Stimulated activated CD4-positive, alpha-beta T cell treated with anti-CD3 and anti-CD28 coated beads, Interleukin-2, amount 100 ng/mL, for 24 hours (primary cell): ENCODE measurements at places on chromosomes 7 and 10.

GRCh38 chr10:70772627-70773026, 12.6 kb downstream of the TBATA start:
- DNase-seq, result no peak

DNA sequence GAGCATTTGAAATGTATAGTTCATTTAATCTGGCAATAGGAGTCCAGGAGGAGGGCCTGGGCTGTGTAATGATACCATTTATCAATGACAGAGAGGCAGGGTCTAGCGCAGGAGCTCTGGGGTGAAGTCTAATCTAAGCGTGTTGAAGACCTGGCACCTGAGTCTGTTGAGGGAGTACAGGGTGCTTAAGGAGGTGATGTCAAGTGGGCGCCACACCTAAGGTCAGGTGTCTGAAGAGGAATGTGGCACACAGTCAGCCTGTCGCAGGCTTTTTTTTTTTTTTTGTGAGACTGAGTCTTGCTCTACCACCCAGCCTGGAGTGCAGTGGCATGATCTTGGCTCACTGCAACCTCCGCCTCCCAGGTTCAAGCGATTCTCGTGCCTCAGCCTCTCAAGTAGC, 2.3 kb downstream of the LLCFC1 start:
- no peak for DNase-seq

- no peak for DNase-seq
Measured at GRCh38 chr7:147523056-147523455, 1067.5 kb upstream of the C7orf33 start.

DNA sequence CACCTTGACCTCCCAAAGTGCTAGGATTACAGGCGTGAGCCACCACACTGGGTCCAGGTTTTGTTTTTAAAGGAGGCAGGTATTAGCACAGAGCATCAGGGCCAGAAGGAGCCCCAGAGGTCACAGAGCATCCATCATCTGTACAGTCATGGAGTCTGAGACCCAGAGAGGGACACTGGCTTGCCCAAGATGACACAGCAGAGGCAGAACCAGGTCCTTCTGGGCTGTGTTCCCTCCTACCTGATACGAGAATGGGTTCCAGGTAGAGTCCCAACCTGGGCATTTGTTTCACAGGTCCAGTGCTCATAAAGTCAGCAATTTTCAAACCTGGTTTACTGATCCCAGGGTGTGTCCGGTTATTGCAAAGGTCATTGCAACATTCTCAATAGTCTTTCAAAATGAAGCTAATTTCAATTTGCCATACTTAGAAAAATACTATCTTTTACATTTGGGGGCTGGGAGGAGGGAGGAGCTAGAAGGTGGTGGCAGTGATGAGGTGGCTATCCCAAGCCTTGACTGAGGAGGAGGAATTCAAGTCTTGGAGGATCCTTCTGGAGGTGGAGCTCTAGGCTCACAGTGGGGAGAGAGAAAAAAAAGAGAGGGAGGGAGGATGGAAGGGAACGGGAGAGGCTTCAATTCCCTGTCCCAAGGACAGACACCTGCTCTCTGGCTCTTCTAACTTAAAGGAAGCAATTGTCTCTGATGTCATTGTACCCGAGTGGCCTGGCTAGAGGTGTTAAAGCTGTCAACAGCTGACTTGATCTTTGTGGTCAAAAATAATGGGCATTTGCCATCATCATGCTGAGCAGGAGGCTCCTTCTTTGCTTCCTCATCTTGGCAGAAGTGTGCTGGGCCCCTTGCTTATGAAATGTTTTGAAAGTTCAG, 8.1 kb downstream of the MXI1 start:
- DNase-seq, result no peak

DNA sequence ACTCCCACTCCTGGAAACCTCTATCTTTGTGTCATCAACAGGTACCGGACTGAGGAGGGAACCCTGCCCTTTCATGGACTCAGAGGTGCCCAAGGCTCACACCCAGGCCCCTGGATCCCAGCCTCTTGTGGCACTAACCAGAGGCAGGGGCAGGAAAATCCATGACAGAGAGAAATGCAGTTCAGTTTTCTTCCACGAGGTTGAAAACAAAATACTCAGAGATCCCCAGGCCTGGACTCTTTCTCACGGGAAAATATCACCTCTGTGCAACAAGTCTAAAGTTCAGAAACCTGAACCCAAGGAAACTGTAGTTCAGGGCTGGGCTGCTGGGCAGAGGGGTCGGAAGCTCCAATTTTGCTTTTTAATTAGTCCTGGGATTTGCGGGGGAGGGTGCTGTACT, 21.4 kb upstream of the OPN4 start:
- DNase-seq, result no peak

GRCh38 chr10:19071946-19072345, 23.3 kb downstream of the MALRD1 start:
- DNase-seq, result no peak

DNA sequence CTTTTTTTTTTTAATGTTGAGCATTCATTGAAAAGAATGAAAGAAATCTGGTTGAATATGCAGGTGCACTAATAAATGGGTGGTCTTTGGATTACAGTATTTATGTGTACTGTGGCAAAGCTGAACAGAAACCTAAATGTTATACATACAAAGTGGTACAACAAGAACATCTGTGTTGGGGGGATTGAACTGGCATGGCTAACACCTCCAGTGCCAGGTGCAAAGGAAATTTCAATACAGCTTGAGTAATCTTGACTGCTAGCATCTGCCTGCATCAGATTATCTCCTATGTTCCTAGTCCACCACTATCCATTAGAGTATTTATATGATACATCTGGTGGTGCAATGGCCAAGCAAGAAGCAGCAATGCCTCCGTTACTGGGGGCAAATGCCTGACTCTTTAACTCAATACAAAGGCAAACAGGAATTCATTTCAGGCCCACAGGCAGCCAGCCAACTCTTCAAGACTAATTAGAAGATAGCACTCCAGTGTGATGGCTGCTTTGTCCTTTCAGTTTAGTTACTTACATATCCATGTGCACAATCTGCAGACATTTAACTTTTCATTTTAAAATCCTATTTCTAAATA, 220.5 kb upstream of the ETV1 start:
- DNase-seq, result no peak

- DNase-seq, result no peak
Measured at GRCh38 chr7:140670343-140670935, 2.3 kb upstream of the ADCK2 start.

GRCh38 chr7:133482599-133482998, 229.7 kb downstream of the EXOC4 start:
- DNase-seq, result no peak

- no peak for DNase-seq
Measured at GRCh38 chr7:24464861-24465260, 108.4 kb upstream of the PALS2 start.

- DNase-seq, result no peak
Measured at GRCh38 chr10:1251769-1252168, 195.6 kb downstream of the WDR37 start.

DNA sequence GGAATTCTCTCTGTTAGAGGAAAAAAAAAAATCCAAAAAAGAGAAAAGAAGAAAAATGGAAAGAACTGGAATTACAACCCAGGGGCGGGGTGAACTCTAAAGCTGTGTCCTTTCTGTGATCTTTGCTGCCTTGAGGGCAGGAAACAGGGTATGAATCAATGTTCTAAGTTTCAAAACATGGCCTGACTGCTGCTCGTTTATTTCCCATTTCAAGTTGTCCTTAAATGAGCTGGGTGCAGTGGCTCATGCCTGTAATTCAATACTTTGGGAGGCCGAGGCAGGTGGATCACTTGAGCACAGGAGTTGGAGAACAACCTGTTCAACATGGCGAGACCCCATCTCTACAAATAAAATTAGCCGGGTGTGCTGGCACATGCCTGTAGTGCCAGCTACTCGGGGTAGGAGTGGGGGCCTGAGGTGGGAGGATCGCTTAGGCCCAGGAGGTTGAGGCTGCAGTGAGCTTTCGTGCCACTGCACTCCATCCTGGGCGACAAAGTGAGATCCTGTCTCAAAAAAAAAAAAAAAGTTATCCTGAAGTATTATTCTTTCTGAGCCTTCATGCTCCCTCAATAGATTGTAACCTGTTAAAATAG, 24.7 kb upstream of the TFAM start:
- DNase-seq, result no peak

DNA sequence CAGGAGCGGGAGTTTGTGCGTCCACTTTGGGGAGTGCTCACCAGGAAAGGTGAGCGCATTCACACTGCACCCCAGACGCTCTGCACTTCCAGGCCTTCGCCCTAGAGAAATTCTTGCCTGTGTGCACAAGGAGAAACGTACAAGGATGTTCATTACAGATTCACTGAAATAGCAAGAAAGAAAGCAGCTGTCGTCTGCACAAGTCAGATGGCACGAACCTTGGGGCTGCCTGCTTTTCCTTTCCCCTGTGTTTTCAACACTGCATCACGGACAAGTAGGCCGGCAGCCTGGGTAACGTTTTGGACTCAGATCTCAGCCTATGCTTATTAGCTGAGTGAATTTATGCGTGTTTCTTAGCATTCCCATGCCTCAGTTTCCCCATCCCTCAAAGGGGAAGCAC, 546.8 kb upstream of the FOXK1 start:
- no peak for DNase-seq

GRCh38 chr10:103277713-103278536, 987 bp downstream of the INA start:
- no peak for DNase-seq

GRCh38 chr7:45968856-45969541, 47.9 kb upstream of the IGFBP3 start:
- DNase-seq, result no peak

GRCh38 chr7:114930829-114931655, 9.1 kb downstream of the MDFIC start:
- DNase-seq, result no peak

- DNase-seq, result peak; percentile 36
Measured at GRCh38 chr7:129952086-129952652, 591 bp downstream of the UBE2H start.

- DNase-seq, result no peak
Measured at GRCh38 chr7:101236292-101236835, 1.2 kb downstream of the CLDN15 start.

DNA sequence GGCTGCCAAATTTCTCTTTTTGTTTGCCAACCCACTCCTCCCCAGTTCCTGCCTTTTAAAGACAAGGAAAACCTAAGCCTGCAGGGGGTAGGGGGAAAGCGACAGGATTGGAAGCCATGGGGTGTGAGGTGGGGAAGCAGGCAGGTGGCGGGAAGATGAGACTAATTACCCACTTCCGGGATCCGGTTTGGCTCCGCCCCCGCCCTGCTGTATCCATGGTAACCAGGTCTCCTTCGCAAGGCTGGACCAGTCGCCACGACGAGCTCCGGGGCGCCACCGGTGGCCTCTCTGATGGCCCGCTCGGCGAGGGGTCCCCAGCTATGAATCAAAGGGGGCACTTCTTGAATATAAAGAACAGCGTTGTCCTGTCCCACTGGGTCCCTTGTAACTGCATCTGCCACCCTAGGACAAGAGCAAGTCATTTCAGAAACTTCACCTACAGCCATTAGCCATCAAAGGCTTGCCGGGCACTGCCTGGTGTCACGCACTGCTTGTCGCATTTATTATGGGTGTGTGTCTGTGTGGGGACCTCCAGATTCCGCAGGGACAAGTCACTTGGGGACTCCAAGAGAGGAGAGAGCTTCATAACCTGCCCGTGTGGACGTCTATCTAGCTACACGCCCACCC, 55.4 kb upstream of the LMTK2 start:
- DNase-seq, result peak; percentile 66

- DNase-seq, result no peak
Measured at GRCh38 chr7:141477865-141478264, 73.3 kb upstream of the AGK start.

DNA sequence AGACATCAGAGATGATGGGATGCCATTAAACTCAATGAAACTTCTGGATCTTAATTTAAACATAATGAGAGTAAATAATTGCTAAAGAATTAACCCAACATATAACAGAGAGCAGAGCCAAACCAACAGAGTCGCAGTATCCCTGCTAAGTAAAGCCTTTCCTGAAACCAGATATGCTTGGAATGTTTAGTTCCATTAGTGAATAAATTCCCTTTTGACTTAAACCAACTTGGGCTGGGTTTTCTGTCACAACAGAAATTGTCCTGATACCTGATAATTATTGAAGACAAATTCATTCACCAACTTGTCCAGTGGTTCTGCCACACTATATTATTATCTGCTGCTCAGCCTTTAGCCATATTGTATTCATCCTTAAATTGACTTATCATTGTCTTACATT, 286.7 kb downstream of the FZD1 start:
- DNase-seq, result no peak

GRCh38 chr10:128437786-128438345, 311.6 kb upstream of the MKI67 start:
- no peak for DNase-seq

- DNase-seq, result no peak
Measured at GRCh38 chr10:121312587-121312986, 285.7 kb downstream of the FGFR2 start.

DNA sequence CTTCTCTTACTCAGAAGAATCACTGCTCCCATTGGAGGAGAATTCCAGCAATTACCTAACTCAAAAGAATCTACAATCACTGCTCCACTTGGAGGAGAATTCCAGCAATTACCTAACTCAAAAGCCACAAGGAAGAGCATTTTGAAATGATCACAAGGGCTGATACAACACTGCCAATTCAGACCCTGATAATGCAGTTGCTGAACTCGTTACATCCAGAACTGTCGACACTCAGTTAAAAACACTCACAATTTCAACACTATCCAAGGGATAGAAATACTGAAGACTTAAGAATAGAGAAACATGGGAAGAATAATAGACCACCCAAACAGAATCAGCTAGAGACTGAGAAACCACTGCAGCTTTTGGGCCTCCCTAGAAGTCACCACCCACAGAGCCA, 27.8 kb downstream of the AFAP1L2 start:
- no peak for DNase-seq

GRCh38 chr10:110149259-110149658, 58.1 kb upstream of the MXI1 start:
- DNase-seq, result no peak

GRCh38 chr7:47513741-47514241, 68.1 kb downstream of the TNS3 start:
- no peak for DNase-seq

GRCh38 chr10:14560274-14560673, 214.4 kb downstream of the FAM107B start:
- peak; percentile 76 for DNase-seq

GRCh38 chr7:22665923-22666322, 61.1 kb upstream of the IL6 start:
- DNase-seq, result peak; percentile 47

DNA sequence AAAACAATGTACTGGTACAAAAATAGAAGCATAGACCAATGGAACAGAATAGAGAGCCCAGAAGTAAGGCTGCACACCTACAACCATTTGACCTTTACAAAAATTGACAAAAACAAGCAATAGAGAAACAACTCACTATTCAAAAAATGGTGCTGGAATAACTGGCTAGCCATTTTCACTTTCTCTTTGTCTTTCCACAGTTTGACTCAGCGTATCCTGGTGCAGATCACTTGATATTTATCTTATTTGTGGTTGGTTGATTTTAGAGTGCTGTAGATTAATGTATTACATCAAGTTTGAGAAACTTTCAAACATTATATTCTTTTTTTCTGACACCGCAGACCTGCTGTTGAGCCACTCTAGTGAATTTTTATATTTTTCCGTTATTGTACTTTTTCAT, 381.4 kb downstream of the DGKB start:
- no peak for DNase-seq
